Stimulated activated CD8-positive, alpha-beta memory T cell treated with anti-CD3 and anti-CD28 coated beads, Interleukin-4, amount 100 ng/mL, for 1 hour (primary cell): ENCODE measurements at places on chromosomes 3 and 15.

- DNase-seq: no peak
These were observed 3.1 kb downstream of the PAQR9 start for GRCh38 chr3:142960322-142960850.

- DNase-seq: no peak
These were observed 36.2 kb downstream of the ZPLD1 start for GRCh38 chr3:102471001-102471400.

GRCh38 chr15:38285456-38285855 is 32.8 kb downstream of the SPRED1 start:
- DNase-seq: no peak

- DNase-seq: no peak
These were observed 1.8 kb upstream of the MYL3 start for GRCh38 chr3:46865031-46865507.

DNA sequence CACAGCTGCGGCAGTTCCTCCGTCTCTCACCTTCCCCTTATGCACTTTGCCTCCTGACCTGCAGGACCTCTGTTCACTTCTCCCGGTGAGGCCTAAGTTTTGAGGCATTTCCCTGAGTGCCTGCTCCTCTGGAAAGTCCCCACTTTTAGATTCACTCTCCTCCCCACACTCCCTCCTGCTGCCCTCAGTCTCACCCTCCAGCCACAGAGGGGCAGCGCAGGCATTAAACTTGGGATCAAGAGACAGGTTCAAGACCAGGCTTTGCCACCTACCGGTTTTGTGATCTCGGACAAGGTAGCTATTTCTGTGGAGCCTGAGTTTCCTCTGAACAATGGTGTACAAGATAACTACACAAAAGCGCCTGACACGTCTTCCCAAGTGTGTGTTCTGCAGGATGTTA is 19.4 kb downstream of the SLC6A11 start:
- DNase-seq: no peak

DNA sequence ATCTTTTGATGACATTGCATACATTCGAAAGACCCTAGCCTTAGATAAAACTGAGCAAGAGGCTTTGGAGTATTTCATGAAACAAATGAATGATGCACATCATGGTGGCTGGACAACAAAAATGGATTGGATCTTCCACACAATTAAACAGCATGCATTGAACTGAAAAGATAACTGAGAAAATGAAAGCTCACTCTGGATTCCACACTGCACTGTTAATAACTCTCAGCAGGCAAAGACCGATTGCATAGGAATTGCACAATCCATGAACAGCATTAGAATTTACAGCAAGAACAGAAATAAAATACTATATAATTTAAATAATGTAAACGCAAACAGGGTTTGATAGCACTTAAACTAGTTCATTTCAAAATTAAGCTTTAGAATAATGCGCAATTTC is 16.7 kb downstream of the KCNMB3 start:
- no peak for DNase-seq

DNA sequence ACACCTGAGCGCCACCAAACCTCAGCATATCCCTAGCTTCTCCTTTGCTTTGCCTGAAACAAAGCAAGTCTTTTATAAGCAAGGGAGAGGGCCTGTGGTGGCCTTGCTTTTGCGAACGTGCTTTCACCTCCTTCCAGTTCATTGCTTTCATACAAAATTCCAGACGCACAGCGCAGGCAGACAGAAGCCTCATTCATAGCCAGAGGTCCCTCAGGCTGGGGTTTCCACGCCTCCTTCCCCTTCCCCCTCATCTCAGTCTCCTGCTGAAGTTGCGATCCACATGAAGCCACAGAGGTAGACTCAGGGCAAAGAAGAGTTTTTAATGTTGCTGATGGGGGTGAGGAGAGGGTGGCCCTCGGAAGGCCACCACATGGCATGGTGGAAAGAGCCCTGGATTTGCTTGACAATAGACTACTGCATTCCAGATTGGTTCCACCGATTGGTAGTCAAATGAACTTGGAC is 59.4 kb upstream of the FLNB start:
- no peak for DNase-seq

DNA sequence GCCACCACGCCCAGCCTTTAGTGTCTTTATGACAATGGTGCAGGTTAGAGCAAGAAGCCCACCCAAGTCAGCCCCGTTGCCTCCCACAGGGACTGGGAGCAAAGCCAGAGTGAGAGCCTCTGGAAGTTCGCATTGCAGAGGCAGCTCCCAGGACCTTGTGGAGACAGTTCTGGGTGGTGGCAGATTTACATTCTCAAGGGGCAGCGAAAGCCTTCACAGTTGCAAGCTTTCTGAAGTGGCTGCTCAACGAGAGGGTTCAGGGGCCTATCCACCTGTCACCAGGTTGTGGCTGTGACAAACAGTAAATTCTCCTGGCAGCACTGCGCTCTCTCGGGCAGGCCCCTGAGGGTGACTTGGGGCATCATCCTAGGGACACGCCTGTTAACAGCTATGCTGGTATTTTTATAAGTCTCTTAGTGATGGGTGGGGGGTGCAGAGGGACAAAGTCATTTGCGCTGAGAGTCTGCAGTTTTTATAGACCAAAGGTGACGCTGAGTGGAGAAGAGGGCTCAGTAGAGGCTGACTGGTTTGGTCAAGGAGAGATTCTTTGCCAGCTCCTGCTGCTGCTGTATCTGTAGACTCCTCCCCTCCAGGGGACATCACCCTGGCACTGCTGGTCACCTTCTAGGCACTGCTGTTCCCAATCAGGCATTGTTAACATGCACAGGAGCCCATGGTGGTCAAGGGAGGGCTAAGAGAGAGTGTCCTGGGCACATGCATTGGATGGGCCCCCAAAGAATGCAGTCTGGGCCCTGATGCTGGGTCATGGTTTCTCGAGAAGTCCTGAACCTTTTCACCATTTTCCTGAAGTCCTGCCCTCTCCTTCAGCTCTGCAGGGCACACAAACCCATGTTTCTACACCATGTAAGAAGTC is 57.5 kb upstream of the KLF13 start:
- DNase-seq: no peak

GRCh38 chr15:39720081-39720480 is 62.6 kb downstream of the FSIP1 start:
- no peak for DNase-seq

- DNase-seq: no peak
These were observed 175.3 kb upstream of the STT3B start for GRCh38 chr3:31357451-31357850.

DNA sequence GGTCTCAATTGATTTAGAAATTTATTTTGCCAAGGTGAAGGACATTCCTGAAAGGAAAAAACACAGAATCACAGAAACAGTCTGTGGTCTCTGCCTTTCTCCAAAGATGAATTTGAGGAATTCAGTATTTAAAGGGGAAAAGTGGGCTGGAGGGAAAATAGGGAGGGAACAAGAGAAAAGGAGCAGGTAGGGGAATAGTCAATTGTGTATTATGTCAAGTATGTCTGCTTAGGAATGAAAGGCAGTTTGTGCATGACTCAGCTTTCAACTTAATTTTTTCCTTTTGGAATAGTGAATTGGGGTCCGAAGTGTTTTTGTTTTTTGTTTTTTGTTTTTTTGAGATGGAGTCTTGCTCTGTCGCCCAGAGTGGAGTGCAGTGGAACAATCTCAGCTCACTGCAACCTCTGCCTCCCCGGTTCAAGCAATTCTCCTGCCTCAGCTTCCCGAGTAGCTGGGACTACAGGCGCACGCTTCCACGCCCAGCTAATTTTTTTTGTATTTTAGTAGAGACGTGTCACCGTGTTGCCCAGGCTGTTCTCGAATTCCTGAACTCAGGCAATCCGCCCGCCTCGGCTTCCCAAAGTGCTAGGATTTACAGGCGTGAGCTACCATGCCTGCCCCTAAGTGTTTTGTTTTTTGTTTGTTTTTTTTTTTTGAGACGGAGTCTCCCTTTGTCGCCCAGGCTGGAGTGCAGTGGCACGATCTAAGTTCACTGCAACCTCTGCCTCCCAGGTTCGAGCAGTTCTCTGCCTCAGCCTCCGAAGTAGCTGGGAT is 74.1 kb upstream of the MAP4 start:
- DNase-seq: no peak

GRCh38 chr15:65318870-65319356 is 14.4 kb downstream of the RNU5B-1 start:
- peak; percentile 52 for DNase-seq

- DNase-seq: no peak
These were observed 14.6 kb downstream of the CHSY1 start for GRCh38 chr15:101237251-101237650.

DNA sequence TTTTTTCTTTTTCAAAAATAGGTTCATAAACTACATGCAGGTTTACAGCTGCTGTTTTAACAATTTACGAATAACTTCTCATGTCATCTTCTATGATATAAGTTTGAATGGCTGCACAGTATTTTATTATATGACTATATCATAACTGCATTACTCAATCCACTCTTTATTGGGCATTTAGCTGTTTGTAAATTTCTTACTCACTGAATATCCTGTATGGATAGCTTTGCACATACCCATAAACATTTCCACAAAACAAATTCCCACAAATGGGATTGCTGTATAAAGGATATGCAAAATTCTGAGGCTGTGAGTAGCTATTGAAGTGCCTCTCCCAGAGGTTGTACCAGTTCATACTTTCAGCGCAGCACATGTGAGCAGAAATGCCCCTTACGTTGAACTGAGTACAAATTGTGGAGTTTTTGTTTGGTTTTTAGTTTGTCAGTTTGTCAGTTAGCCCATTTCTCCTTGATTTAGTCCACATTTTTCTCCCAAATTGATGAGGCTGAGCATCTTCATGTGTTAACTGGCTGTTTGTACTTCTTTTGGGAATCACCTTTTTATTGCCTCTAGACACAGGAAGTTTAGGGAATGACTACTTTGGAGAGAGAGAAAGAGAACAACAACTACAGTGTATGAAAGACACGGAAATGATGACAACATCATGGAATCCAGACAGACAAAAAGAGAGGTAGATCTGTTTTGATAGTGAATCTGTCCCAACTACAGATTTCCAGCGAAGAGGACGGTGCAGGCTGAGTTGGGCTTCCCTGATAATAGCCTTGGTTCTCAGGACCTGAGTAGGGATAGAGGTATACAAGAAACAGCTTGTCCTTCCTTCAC is 24.8 kb downstream of the TTC23 start:
- no peak for DNase-seq

DNA sequence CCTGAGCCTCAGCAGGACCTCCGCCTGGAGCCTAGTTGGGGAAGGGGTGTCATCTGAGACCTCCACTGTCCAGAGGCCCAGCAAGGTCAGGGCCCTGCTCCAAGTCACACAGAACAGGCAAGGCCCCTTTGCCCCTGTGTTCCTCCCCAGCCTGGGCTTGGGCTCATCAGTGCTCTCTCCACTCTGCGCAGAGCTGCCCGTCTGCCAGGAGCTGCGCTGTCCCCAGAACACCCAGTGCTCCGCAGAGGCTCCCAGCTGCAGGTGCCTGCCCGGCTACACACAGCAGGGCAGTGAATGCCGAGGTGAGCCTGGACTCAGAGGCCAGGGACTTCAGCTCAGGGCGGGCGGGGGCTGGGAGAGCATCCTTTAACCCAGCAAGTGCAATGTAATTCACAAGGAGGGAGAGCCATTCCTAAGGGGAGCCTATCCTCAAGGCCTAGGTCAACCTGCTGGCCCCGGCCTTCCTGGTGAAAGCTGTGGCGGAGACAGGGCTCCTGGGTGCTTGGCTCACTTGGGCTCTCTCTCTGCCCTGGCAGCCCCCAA is 7.7 kb downstream of the STAB1 start:
- no peak for DNase-seq

DNA sequence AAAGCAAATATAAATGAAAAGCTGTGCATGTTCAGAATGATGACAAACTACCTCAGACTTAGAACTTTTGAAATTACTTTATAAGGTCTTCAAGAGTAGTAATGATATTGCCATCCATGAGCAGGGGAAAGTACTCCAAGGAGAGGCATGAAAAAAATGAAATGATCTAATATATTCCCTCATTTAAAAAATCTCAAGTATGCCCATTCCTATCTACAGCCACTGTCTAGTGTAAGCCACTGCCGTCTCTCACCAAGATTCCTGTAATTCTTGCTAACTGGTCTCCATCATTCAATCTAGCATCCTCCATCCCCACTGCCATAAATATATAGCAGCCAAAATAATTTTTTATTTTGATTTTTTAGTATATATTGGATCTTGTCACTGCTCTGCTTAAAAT is 258.8 kb downstream of the PLOD2 start:
- DNase-seq: no peak

- no peak for DNase-seq
These were observed 22.2 kb downstream of the MRPS25 start for GRCh38 chr3:15042936-15043335.

- no peak for DNase-seq
These were observed 174.6 kb upstream of the NECTIN3 start for GRCh38 chr3:110897046-110897445.

GRCh38 chr3:55157731-55158130 is 229.9 kb upstream of the LRTM1 start:
- no peak for DNase-seq
